ENCODE measurements at places on chromosomes 16 and 17.

DNA sequence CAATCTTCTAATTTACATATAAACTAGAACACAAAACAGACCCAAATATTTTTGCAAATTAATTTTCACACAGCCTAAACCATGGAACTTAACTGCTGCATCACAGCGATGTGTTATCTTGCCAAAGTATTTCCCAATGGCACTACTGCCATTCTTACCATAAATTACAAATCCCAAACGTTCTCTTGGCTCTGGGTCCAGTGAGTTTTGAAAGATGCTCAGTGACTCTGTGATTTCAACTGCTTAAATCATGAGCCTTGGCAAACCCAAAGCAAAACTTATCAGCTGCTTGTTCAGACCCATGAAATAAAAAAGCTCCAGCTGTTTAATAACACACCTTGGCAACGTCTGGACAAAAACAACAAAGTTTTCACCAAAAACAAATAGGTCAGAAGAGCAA, 223.0 kb downstream of the CA10 start:
- DNase-seq = no peak

GRCh38 chr16:9798474-9798873, 383.8 kb downstream of the GRIN2A start:
- DNase-seq = no peak

DNA sequence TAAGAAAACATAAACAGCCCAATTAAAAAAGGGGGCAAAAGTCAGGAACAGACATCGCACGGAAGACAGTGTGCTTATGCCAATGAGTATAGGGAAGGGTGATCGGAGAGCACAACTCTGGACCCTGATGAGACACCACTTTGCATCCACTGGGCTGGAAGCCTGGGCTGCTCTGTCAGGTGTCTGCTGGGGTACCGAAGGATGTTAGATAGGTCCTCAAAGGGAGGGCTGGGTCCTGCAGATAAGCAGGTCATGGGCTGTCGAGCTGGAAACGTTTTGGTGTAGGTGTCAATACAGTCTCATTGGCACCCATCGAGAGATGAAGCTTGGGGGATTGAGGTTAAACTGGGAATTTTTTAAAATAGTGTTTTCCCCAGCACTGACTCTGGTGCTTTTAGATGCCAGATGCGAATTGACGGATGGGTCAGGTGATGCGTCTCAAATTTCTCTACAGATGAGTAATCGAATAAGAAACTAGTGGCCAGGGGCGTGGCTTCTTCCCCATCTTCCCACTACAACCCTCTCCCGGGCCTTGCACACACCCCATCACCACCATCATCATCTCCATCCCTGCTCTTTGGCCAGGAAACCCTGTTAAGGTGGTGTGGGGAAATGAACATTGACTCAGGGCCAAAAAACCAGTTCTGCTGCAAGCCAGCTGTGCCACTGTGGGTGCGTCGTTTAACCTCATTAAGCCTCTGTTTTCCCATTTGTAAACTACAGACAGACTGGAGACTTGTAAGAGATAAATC, 47.8 kb upstream of the IRF8 start:
- DNase-seq = no peak

DNA sequence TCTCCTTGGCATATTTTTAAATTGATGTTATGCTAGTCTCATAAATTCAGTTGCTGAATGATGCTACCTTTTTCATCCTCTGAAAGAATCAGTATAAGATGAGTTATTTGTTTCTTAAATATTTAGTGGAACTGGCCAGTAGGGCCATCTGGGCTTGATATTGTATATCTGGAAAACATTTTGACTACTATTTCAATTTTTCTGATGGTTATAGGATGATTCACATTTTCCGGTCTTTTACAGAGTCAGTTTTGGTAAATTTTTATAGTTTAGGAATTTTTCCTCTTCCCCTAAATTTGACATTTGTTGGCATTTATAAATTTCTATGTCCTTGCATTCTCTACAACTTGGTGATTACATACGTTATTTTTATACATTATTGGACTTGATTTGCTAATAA, 296.3 kb upstream of the AXIN2 start:
- no peak for DNase-seq

DNA sequence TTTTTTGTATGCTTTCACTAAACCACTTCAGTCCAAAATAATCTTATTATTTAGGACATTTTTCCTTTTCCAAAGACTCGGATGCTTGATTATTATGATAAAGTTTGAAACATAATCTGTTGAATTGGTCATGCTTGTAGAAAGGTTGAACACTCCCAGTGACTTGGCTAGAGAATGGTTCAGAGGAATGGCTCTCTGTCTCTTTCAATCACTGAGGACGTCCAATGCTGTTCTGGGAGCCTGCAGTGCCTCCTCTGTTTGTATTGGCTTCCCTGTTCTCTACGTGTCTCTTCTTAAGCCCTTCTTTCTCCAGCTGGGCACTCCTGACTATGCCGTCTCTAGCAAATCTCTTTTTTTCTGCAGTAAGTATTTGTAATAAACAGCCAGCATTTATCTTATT, 369.0 kb upstream of the DYNLRB2 start:
- no peak for DNase-seq

GRCh38 chr16:14249291-14250032, 178.3 kb downstream of the MRTFB start:
- DNase-seq = peak; percentile 48

- peak; percentile 65 for DNase-seq
These were observed 118.4 kb upstream of the HSBP1 start for GRCh38 chr16:83689385-83689831.

- no peak for DNase-seq
These were observed 6.8 kb downstream of the NT5C start for GRCh38 chr17:75124819-75125162.

GRCh38 chr16:65767125-65767524, 599.4 kb upstream of the CDH5 start:
- DNase-seq = no peak

DNA sequence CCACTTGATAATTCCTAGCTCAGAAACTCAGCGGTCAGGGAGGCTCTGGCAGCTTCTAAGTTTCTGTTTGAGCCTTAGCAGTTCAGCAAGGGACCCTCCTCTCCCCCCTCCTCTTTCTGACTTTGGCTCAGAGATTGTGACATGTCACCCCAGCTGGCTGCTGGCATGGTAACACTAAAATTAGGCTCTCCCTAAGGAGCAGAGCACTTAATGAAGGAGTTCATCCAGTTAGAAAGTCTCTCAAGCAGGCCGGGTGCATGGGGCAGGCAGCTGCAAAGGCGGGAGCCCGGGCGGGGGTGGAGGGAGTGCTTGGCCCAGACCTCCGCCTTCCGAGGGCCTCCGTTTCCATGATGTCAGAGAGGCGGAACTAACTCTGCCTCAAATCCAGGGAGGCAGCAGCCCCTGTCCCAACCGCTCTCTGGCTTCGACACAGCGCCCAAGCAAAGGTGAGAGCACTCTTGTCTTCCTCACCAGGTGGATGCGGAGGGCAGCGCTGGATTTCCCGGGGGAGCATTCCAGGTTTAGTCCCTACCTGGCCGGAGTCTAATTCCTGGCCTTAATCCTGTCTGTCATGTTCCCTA, 128.0 kb upstream of the PLCG2 start:
- DNase-seq = no peak

GRCh38 chr16:1906055-1906845, 12.0 kb downstream of the HS3ST6 start:
- no peak for DNase-seq

GRCh38 chr16:85104147-85104546, 8.1 kb downstream of the CIBAR2 start:
- no peak for DNase-seq

GRCh38 chr17:73396431-73397277, 84.9 kb upstream of the CDC42EP4 start:
- DNase-seq = no peak

DNA sequence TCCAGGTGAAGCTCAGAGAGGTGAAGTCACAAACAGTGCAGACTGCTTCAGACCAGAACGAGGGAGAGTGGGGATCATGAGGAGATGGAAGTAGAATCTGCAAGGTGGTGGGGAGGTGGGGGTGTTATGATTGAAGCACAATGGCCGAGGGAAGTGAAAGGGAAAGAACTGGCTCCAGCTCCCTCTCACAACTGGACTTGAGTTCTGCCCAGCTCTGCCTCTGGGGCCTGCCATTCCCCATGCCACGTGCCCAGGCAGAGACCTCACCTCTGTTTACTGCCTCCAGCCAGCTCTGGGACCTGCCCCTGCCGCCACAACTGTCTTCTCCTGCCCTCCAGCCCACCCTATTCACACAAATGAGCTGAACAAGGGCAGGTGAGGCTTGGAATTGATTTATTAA, 2.5 kb downstream of the PNMT start:
- DNase-seq = no peak

DNA sequence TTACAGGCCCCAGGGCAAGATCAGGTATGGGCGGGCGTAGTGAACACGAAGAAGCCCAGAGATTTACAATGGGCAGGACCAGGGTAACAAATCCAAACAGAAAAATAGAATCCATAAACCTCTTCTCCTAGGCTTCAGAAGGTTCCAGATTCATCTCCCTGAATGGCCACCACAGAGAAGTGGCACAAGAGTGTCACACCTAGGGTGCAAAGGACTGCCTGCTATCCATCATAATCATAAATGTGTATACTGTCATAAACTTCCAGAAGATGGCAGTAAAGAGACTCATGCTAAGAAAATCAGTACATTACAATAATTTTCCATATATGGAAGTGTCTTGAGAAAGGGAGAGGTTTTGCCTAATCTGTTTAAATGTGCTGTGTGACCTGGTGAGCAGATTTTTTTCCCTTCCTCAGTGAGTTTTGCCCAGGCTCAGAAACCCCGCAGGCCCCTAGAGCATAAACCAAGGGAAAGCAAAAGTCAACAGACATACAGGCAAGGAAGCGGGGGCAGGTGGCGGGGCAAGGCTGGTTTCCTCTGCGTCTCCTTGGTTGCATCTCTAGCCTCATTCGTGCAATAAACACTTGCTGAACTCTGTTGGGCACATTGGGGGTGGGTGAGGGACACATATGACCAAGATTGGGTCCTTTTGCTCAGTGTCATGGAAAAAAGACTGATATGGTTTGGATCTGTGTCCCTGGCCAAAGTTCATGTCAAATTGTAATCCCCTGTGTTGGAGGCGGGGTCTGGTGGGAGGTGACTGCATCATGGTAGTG, 92.0 kb upstream of the CDH5 start:
- peak; percentile 40 for DNase-seq

- DNase-seq = peak; percentile 83
These were observed 2.7 kb upstream of the HSD11B2 start for GRCh38 chr16:67428146-67428731.

GRCh38 chr16:68719993-68720489, 17.1 kb upstream of the CDH1 start:
- no peak for DNase-seq

GRCh38 chr16:78770353-78771091, 671.1 kb downstream of the WWOX start:
- peak; percentile 12 for DNase-seq

GRCh38 chr16:57016301-57016700, 26.9 kb downstream of the NLRC5 start:
- no peak for DNase-seq

GRCh38 chr16:1890024-1890707, 18.2 kb upstream of the MEIOB start:
- no peak for DNase-seq

GRCh38 chr16:28931801-28932225, at the start of gene CD19:
TSS of gene CD19 (plus strand) at chr16:28931971. CDS start at chr16:28932001, 30 bp downstream.
- DNase-seq = no peak

- no peak for DNase-seq
These were observed 126.0 kb downstream of the RAB11FIP4 start for GRCh38 chr17:31517524-31517923.

- DNase-seq = no peak
These were observed 29.3 kb downstream of the CRISPLD2 start for GRCh38 chr16:84848986-84849634.

GRCh38 chr16:28182801-28183200, 29.0 kb downstream of the XPO6 start:
- no peak for DNase-seq

DNA sequence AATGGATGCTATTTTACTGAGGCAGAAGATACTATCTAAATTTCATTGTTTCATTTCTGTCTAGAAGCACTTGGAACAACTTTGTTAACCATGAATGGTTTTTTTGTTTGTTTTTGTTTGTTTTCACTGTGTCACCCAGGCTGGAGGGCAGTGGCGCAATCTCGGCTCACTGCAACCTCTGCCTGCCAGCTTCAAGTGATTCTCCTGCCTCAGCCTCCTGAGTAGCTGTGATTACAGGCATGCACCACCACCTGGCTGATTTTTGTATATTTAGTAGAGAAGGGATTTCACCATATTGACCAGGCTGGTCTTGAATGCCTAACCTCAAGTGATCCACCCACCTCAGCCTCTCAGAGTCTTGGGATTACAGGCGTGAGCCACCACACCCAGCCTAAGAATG, 40.5 kb downstream of the ABHD15 start:
- no peak for DNase-seq
